ENCODE measurements at places on chromosomes 5 and 9. TPM values are rescaled to one million over a fixed set of nuclear protein-coding genes. Genes with fewer than 3 reads are reported as not detected.

MGAT1 gene
- 240 TPM for total RNA-seq

ARSI gene
- total RNA-seq, result 43.1 TPM

CRAT gene
- total RNA-seq, result 68.7 TPM

THG1L gene
- 10.9 TPM for total RNA-seq

WNT8A gene
- not detected for total RNA-seq

CARD6 gene
- 16.1 TPM for total RNA-seq

PAPPA gene
- 35.3 TPM for total RNA-seq

TEX48 gene
- not detected for total RNA-seq

ORM2 gene
- total RNA-seq, result not detected

CDO1 gene
- 207 TPM for total RNA-seq

ACOT12 gene
- total RNA-seq, result not detected

Data from omental fat pad (tissue), 4 donors.